ENCODE measurements at places on chromosomes 13 and 19.
A peak's percentile ranks its signal among the peaks of the same experiment; 100 is the strongest.

DNA sequence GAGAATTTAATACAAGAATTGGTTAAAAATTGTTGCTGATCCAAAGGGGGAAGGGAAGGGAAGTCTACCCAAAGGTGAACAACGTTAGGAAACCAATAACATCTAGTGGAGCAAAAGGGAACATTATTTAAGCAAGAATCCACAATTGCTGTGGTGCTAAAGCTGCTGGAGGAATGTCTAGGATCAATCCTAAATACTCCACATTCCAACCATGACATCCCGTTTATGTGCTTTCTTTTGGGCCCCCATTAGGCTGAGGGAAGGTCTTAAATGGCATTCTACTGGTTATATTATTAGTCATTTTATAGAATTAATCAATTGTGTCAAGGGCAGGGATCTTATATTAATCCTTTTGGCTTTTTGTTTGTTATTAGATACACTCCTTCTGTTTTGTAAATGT, 39.9 kb upstream of the VWA8 start:
- DNase-seq = no peak

DNA sequence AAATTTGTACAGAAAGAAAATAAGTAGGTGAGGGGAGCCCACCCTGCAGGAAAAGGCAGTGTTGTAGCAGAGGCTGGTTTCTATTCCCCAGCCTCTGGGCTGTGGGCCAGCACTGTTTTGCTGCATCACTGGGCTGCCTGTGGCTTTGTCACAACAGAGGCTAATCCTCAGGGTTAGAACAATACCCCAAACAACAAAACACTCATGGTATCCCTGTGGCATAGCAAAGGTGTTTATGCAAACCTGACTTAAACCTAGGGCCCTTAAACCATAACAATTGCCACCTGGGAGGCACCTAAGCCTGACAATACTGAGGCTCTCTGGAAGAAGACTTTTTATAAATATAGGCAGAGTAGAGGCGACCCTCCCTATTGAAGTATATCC, 314.7 kb downstream of the OLFM4 start:
- no peak for DNase-seq

DNA sequence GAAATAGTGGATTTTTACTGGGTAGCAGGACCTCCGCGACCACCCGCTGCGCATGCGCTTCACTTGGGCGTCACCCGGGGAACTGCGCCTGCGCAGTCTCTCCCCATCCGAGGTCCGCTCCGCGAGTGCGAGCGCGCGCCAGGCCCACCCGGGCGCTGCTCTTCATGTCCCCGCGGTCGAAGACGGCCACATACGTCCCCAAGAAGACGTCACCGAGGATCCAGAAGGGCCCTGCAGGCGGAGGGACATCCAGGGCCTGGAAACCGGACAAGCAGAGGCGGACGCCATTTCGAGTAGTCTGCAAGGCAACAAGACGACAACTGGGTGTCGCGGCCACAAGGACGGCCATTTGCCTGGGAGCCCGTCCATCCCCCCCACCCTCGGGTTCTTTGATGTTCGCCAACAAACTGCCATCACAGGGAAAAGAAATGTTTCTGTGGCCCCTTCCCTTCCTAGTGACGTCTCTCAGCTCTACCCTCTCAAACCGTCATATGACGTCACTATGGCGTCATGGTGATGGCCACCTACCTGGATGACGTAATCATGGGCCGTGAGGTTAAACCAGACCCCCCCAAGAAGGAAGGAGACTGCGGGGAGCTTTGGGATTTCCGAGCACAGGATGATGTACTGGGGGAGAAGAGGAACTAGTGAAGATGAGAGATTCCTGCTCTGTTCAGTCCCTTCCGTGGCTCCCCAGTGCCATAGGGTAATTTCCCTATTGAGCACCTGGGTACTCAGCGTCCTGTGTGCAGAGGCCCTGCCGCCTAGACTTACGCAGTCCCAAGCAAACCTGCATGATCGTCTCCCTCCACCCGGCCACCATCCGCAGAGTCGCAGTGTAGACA, 6.7 kb downstream of the NAPSA start:
- DNase-seq = peak; percentile 63

GRCh38 chr13:34300559-34300958, 482.6 kb downstream of the RFC3 start:
- no peak for DNase-seq

DNA sequence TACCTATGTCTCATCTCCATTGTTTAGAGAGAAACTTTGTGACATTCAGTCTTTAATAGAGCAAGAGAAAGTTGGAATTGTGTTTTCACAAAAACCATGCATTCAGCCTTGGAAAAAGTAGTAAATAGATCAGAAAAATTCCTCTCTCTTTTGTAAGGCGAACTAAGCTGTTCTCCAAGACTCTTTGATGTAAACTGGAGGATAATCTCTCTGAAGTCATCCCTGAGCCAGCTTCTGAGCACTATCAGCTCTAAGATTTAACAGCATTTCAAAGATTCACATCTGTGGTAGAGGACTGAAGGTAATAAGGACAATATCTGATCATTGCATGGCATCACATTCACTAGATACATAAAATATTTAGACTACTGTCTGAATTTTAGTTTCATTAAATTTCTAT, 904.6 kb upstream of the ATXN8OS start:
- DNase-seq = no peak

DNA sequence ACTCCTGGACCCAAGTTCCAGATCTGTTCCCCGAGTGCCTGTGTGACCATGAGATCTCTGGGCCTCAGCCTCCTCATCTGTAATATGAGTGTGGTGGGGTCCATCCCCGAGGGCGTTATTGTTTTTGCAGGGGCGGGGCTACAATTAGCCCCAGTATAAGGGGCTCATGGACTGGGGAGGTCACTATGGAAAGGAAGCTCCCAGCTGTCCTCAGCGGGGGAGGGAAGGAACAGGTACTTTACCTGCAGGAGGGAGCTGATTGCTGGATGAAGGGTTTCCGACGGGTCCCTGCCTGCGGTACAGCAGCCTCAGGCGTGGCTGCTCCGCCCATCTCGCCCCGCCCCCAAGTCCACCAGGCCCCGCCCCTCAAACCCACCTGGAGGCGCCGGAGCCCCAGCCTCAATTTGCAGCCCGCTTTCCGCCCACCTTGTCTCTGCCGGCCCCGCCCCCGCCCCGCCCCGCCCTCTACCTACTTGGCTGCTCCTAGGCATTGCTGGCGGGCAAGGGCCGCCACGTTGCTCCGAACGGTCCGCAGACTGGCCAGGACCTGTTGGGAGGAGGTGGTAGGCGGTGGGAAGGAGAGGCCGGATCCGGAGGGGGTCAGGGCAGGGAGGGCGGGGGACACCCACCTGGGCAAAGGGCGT, 5.5 kb downstream of the PDE4C start:
- no peak for DNase-seq

DNA sequence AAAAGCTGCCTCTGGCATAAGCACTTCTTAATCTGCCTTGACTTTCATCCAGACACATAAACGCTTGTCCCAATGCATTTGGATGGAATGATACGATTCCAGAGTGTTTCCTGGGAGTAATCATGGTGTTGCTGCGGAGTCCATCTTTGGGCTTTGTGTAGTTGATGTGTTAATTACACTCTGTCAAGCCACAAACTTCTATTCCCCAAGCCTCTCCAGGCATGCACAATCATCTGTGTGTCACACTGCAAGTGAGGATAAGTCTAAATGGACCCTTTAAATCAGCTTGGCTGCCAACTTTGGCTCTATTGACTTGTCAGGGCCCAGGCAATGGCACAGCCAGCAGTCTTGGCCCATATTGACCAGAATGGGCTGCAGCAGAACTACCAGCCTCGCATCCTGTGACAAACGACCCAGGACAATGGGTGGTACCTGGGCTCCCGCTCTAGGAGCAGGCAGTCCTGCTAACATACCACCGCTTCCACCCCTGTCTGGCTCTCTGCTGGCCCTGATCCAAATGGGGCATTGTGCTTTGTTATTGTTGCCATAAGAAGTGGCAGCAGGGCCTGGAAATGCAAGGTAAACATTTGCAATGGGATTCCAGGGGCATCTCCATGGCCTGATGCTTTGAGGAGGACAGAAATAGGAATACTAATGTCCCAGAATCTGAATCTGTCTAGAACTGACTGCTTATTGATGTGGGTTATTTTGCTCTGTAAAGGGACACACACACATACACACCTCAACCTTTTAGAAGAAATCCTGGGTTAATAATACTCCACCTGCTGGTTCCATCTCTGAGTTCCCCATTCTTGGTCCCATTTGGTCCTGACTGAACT, 127.2 kb downstream of the DNAJC15 start:
- no peak for DNase-seq

- no peak for DNase-seq
Measured at GRCh38 chr13:30192320-30193093, 114.8 kb downstream of the KATNAL1 start.

GRCh38 chr13:93515267-93515666, 288.7 kb downstream of the GPC6 start:
- no peak for DNase-seq

DNA sequence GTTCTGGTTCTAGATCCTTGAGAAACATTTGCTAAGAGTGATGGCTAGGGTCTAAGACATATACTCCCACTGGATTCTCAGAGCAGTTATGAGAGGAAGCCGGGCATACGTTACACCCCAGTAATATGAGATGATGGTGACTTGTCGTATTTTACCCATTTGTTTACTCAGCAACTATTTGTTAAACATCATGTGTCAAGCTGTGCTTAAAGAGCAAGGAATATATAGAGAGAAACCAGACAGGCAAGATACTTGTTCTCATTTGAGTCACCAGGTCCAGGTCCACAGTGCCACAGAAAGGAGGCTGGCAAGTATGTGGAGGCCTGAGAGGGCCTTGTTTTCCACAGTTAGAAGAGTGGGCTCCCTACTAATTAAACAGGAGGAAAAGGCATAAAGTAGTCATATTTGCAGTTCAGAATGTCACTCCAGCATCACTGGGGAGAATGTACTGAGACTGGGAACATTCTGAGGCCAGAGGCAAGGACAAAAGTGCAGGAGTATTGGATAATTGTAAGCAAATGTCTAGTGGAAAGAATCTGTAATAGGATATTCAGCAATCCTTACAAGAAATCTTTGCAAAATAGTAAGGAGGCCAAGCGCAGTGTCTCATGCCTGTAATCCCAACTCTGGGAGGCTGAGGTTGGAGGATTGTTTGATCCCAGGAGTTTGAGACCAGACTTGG, 142.2 kb downstream of the IRS2 start:
- DNase-seq = no peak

GRCh38 chr19:32358321-32358720, 12.9 kb downstream of the ZNF507 start:
- no peak for DNase-seq

- DNase-seq = no peak
Measured at GRCh38 chr19:33098055-33098534, 17.1 kb downstream of the GPATCH1 start.

DNA sequence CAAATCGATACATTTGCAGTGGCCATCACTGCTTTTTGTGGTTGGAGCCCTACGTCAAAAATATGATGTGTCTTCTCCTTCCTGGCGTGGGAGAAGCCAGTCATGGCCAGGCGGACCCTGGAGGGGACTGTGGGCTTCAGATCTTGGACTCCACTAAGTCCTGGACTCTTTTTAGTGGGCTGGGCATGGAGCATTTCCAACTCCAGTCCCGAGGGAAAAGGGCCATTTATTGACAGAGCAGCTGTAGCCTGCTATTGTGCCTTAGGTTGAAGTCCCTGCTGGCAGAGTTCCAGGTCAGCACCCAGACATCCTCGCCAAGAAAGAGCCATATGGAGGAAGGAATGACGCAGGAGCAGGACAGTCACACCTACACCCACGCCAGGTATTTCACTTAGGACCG, 179.2 kb upstream of the ZNF507 start:
- DNase-seq = no peak

DNA sequence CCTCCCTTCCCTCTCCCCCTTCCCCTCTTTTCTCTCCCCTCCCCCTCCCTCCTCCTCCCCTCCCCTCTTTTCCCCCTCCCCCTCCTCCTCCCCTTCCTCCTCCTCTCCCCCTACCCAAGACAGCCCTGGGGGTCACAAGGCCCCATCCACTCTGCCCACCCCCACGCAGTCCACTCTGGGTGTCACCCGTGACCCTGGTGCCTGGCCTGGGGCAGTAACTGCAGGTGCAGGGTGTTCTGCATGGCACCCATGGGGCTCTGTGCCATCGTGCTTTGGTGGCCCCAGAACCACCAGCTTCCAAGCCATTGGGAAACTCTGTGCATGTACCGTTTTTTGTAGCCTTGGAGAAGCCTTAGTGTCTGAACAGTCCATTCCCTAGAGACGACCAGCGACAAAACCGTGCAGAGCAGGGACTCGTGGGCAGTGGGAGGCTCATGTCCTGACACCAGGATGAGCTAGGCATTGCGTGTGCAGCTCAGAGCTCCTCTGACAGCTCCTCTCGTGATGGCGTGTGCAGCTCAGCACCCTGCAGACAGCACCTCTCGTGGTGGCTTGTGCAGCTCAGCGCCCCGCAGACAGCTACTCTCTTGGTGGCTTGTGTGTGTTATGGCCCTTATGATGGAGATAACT, 43.7 kb upstream of the F7 start:
- no peak for DNase-seq

DNA sequence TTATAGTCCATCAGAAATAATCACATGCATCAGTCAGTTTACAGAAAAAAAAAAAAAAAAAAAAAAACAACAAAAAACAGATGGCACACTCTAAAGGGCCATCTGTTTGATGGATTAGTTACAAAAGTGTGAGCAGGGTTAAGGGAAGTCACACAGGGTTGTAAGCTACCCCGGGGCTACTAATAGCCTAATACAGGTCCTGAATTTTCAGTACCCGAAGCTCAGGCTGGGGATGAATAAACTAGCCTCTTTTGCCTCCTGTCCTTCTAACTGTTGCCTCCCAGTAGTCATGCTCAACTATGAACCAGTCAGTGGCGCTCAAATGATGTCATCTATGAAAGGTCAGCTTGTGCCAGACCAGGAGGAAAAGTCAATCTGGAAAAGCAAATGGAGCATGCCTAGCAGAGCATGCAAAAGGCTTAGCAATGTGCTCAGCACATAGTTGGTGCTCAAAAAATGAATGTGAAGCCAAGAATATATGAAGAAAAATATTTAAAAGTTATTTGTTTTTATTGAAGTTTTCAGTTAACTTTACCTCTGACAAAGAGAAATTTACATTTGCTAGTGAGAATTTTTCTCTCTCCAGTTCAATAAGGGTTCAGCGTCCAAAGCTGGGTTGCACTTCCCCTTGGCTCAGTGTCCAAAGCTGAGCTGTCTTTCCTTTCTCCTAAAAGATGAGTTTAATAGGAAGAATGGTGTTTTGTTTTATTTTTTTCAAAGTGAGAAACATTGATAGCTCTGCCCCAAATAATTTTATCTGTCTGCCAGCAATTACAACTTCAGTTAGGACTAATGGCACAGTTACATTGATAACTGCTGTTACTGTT, 30.8 kb upstream of the LRCH1 start:
- DNase-seq = no peak

- DNase-seq = no peak
Measured at GRCh38 chr19:20791806-20792205, 15.7 kb downstream of the ZNF66 start.

DNA sequence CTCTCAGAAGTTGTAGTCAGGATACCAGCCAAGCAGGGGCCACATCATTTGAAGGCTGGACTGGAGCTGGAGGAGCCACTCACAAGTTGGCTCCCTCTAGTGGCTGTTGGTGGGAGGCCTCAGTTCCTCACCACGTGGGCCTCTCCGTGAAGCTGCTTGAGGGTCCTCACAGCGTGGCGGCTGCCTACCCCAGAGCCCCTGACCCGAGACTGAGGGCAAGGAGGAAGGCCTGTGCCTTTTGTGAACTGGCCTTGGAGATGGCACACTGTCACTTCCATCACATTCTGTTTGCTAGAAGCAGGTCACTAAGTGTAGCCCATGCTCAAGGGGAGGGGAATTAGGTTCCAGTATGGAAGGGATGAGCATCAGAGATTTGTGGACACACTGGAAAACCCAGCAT, 14.6 kb downstream of the GNA11 start:
- peak; percentile 56 for DNase-seq

- DNase-seq = no peak
Measured at GRCh38 chr19:32355309-32355708, 9.9 kb downstream of the ZNF507 start.

Data from stimulated activated CD8-positive, alpha-beta memory T cell treated with anti-CD3 and anti-CD28 coated beads, Interleukin-12 subunit alpha, Interleukin-12 subunit beta, amount 100 ng/mL, for 4 hours (primary cell).